ENCODE measurements at places on chromosomes 5 and 9.

GRCh38 chr5:15014809-15015208, 143.2 kb upstream of the ANKH start:
- no peak for DNase-seq

DNA sequence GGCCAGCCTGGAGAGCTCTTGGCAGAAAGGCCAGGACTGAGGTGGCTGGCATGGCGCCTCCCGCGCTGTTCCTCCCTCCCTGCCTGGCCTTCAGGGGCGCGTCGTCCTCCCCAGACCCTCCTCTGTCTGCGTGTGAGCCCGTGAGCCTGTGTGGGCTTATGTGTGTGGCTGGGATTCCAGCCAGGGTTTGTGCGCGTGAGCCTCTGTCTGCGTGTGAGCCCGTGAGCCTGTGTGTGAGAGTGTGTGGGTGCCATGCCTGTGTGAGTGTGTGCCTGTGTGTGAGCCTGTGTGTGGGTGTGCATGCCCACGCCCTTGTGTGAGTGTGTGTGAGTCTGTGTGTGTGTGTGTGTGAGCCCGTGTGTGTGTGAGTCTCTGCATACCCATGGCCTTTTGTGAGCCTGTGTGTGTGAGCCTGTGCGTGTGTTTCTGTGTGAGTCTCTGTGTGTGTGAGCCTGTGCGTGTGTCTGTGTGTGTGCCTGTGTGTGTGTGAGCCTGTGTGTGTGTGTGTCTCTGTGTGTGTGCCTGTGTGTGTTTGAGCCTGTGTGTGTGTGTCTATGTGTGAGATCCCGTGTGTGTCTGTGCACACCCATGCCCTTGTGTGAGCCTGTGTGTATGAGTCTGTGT, 13.0 kb downstream of the RXRA start:
- DNase-seq = no peak

DNA sequence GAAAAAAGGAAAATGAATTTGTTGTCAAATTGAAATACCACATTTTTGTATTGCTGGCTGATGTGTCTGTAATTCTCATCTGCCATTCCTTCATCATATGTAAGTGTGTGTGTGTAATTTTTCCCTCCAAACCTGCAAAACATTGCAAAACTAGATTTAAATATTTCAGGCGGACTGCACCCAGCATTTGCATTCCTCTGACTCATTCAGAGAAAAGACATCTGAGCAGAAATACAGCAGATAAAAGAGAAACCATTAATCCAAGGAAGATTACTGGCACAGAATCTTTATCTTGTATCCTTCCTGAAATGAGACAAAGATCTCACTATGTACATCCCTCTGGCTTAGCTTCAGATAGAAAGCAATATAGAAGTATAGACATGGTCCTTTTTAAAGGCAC, 275.3 kb downstream of the TMEM38B start:
- DNase-seq = no peak

GRCh38 chr5:34977934-34978613, 48.7 kb downstream of the DNAJC21 start:
- DNase-seq = no peak

DNA sequence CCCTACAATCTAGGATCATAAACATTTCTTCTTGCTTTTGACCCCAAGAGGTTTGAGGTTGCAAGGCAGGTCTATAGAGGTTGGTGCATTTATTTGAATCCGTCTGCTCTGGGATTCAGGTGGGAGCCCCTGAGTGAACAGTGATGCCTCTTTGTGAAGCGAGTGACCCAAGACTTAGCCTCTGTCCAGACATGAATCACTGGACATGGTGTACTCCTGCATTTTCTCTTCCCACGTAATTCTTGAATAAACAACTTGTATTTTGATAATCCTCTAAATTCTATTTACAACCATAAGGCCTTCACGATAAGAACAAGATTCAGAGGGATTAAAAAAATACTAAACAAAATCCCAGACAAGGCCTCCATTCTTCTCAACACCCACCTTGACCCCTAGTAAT, 67.5 kb upstream of the PLPP6 start:
- no peak for DNase-seq
